ENCODE measurements at places on chromosomes 2 and 18.

GRCh38 chr2:4844881-4845280 lies 847.3 kb upstream of the SOX11 start:
- DNase-seq: no peak

- DNase-seq: peak; percentile 58
Measured at GRCh38 chr2:199463708-199464605, 6.2 kb upstream of the SATB2 start.

GRCh38 chr2:1664698-1665097 lies 79.6 kb downstream of the PXDN start:
- DNase-seq: no peak

DNA sequence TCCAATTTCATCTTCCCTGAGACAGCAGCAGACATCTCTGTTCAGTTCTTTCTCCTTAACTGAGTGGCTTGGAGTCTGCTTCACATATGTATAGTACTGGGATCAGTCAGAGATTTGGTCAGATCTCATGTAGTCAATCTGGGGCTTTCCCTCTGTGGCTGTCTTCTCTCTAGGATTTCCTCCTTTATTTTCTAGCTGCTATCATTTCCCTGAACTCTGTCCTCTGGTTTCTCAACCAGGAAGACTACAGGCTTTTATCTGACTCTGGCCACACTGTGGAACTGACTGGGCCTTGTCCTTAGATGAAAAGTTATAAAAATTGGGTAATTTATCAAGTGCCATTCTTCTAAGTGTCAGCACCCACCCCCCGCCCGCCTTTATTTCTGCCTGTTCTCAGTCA lies 121.0 kb downstream of the RAPGEF4 start:
- no peak for DNase-seq

- DNase-seq: no peak
Measured at GRCh38 chr18:48375150-48375800, 33.9 kb downstream of the ZBTB7C start.

- no peak for DNase-seq
Measured at GRCh38 chr2:98464772-98465310, 20.2 kb downstream of the INPP4A start.

GRCh38 chr2:164981217-164981990 lies 26.1 kb upstream of the SLC38A11 start:
- DNase-seq: no peak

DNA sequence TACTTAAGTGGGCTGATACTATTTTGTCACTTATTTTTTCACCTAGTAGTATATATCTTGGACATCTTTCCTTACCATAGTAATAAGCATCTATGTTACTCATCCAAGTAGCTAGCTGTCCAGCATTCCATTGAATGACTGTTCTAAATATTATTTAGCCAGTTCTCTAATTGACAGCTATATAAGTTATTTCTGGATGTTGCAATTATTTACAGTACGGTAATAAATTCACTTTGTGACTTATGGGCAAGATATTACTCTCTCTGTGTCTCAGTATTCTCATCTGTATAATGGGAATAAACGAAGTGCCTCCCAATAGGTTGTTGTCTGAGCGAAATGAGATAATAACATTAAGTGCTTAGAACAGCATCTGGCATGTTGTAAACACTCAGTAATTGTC lies 46.6 kb upstream of the AGAP1 start:
- DNase-seq: no peak

GRCh38 chr2:133314795-133315194 lies 253.5 kb downstream of the NCKAP5 start:
- no peak for DNase-seq

DNA sequence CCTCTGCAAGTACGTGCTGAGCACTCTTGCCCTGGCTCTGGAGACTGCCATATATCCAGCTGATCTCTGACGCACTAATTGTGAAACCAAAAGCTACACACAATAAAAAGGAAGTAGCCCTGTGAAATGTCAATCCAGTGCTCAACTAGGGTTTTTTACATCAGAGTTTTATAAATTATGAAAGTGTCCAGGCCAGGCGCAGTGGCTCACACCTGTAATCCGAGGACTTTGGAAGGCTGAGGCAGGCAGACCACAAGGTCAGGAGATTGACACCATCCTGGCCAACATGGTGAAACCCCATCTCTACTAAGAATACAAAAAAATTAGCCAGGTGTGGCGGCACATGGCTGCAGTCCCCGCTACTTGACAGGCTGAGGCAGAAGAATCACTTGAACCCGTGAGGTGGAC lies 24.5 kb upstream of the PEX13 start:
- DNase-seq: no peak

DNA sequence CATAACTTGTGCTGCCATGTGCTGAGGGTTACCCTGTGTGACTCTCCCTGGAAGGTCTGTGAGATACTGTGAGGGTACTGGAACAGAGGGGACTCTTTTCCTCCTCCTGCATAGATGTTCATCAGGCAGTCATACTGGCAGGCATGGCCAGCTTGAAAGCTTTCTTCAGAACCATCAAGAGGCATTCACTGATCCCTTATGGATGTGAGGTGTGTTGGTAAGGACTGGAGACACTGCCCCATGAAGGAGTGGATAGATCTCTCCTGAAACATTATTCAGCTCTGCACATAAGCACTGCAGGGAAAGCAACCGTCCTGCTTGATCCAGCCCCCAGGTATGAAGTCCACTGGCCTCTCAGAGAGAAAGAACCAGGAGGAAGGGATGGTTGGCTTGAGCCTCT lies 176.6 kb upstream of the ARL4C start:
- no peak for DNase-seq

DNA sequence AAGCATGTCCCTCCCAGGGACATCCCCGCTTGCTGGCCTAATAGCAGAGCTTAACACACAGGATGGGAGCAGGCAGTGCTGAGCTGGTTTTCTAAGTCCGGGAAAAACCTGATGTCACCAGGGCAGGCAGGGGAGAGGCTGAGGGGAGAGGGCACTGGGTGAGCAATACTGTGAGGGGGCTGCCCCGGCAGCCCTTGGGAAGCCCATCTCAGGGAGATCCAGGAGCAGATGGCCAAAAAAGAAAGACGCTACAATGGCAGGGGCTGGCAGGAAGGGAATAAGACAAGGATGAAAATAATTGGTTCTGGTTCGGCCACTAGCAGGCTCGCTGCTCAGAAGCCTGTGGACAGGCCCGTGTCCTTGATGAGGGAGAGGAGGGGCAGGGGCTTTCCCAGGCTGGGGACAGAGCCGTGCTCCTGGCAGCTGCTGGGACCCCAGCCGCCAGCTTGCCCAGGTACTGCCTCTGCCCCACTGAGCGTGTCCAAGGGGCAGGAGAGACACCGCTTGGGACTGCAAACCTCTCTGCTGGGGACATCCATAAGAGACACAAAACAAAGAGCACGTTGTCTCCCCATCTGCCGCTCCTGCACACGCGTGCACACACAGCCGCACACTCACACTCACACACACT lies 30.2 kb downstream of the SMAD7 start:
- DNase-seq: peak; percentile 34

GRCh38 chr2:196086517-196087368 lies 18.1 kb upstream of the DNAH7 start:
- no peak for DNase-seq

DNA sequence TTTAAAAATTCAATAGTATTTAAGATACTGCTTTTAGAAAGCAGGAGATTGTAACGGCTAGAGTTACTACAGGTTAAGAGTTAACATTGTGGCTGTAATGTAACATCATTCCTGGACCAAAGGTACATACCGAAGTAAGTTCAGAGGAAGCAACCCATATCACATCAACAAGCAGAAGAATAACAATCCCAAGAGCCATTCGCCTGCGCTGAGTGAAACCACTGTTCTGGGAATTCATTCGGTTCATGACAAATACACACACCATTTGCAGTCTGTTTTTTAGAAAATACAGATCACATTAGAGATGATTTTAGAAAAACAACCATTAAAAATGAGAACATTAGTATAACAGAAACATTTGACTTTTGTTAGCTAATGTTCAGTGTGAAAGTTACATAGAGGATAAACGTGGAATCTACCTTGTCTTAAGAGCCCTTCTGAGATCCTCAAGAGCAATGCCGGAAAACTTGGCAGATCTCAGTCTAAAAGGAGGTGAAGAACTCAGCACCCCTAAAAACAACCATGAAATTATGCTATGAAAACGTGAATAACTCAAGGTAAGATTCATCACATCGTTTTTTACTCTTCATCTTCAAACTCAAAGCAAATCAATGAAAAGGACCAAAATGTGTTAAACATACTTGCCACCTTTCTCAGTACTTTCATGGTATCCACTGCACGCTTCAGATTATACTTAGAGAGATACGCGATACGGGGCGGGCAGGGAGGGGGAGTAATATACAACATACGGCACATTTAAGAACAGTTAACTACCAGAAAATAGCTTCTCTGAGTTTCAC lies 1.2 kb downstream of the SLC35F5 start:
- DNase-seq: peak; percentile 11

DNA sequence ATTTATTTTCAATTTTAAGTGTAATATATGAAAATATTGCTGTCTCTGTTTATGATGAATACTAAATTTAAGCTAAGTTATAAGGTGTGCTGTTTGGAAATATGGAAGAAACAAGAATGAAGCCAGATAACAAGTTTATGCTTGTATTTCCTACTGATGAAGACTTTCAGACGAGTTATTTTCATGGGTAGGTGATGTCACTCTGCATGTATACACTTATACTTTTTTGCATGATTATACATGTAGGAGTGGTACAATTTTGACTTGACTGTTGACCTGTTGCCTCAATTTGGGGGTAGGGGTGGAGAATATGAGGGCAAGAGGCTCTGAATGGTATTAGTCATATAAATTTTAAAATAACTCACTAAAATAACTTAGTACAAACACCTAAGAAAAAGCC lies 133.7 kb downstream of the HAUS1 start:
- DNase-seq: no peak

DNA sequence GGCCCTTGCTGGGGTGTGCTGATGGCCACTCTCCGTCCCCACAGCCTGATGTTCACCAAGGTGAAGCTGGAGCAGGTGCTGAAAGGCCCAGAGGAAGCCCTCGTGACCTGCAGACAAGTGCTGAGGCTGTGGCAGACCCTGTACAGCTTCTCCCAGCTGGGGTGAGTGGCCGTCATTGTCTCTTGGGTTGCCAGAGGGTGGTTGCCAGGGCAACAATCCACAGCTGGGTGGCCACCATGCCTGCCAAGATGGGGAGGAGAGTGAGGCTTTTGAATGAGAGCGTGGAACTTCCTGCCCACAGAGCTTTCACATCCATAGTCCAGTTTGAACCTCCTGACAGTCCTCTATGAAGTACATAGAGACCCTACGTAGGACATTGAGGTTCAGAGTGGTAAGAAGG lies 108.8 kb downstream of the STPG4 start:
- no peak for DNase-seq

GRCh38 chr18:35588122-35588521 lies 6.6 kb downstream of the GALNT1 start:
- no peak for DNase-seq

- DNase-seq: no peak
Measured at GRCh38 chr18:79847606-79848293, 50.0 kb downstream of the KCNG2 start.

GRCh38 chr18:26008096-26008495 lies 82.3 kb downstream of the SS18 start:
- DNase-seq: no peak

DNA sequence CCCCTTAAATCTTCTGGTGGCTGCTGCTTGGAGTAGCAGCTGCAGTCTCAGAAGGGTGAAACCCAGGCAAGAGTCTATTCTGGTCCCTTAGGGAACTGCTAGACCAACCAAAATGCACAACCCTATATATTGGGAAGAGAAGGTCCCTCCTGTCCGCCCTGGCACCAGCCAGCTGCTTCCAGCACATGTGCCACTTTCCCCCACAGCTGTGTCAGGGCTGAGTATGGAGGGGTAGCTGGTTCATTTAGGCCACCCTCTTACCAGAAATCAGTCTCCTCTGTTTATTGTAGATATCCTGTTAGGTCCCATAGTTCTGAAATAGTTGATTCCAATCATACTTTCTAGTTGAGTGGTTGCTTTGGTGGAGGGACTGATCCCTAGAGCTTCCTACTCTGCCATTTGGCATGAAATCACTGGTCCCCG lies 68.9 kb downstream of the BIRC6 start:
- peak; percentile 6 for DNase-seq

GRCh38 chr2:19351499-19351898 lies 6.9 kb downstream of the OSR1 start:
- peak; percentile 48 for DNase-seq

- no peak for DNase-seq
Measured at GRCh38 chr18:79600141-79600540, 79.5 kb upstream of the CTDP1 start.

DNA sequence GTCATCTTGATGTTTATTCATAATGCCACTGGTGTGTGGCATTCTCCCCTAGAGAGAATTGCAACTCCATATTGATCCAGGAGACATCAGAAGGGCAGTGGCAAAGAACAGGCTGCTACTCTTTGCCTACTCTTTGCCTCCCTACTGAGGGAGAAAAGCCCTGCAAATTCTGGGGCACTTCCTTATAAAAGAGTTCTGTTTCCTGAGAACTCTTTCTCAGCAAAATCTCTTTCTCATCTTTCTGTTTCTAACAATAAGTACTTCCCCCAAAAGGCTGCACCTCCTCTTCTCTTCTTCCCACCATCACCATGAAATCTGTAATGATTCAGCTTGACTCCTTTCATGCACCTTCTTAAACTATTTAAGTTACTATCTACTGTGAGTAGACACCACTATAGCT lies 270.3 kb downstream of the MREG start:
- peak; percentile 43 for DNase-seq

DNA sequence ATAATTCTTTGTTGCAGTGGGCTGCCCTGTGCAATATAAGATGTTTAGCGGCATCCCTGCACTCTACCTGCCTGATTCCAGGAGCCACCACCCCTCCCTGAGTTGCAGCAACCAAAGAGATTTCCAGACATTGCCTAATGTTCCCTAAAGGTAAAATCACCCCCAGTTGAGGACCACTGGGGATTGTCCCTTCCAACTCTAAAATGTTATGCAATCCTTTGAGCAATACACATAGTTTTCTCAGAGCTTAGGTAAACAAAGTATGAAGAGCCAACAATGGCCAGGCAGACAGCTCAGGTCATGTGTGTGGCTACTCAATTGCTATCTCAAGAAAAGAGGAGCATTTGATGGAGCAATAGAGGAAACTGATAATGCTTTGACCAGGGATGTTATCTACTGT lies 87.0 kb downstream of the XDH start:
- no peak for DNase-seq

GRCh38 chr18:79726721-79727120 lies 47.1 kb downstream of the CTDP1 start:
- DNase-seq: no peak

DNA sequence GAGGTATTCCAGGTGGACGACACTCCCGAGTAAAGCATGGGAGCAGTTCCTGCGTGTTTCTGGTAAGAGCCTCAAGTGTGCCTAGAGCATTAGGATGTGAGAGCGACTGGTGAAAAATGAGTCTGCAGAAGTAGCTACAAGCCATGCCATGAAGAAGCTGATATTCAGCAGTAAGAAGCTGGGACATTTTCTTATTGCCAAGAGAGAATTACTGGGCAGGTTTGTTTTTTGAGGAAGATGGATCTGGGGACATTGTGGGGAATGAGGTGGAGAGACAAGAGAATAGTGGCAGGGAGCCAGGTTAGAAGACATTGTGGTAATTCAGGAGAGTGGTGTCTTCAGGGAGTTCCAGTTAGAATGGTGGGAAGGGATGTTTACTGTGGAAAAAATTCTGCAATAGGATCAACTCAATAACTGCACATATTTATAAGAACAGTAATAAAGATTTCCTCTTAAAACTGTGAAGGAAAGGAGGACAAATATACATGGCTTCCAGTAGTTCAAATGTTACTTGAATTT lies 38.2 kb downstream of the CRIM1 start:
- no peak for DNase-seq

Data from eye (tissue), 1 donor.